ENCODE measurements at places on chromosomes 3 and 15.

GRCh38 chr15:50168783-50169411, 13.1 kb upstream of the SLC27A2 start:
- peak; percentile 26 for DNase-seq

DNA sequence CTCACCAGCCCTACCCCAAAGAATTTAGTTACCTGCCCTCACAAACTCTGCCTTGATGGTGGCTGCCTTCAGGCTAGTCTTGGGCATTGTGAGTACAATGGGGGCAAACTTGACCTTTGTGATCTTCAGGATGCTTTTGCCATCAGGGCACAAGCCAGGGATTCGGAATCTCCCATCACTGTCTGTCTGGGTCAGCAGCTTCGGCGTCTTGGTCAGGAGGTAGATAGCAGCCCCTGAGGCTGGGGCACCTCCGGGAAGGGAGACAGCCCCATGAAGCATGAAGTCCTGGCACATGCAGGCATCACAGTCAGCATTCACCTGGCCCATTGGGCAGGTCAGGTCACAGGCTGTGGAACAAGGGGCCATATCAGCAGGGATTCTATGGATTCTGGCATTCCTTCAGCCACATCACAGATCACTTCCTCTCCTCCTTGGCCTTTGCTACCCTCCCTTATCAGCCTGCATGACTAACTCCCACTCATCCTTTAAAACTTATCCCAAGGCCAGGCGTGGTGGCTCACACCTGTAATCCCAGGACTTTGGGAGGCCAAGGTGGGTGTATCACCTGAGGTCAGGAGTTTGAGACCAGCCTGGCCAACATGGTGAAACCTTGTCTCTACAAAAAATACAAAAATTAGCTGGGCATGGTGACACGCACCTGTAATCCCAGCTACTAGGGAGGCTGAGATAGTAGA, 6.9 kb downstream of the CILP start:
- DNase-seq = no peak

DNA sequence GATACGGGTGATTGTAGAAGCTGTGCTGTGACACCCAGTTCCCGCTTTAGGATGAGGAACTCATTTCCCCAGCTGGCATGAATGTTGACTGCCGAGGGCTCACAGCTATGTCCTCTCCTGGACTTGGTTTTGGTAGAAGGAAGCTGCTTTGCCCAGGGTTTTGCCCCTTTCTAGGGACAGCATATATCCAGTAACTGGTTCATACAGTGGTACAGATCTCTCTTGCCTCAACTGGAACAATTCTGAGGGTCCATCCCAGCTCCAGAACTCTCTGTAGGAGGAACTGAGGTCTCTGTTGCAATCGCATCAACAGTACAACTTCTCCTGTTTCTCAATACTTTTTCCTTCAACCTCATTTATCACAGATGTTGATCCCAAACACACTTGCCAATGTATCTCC, 54.5 kb upstream of the FNDC3B start:
- DNase-seq = no peak

- DNase-seq = no peak
These were observed 53.9 kb upstream of the PCSK6 start for GRCh38 chr15:101543431-101543830.

DNA sequence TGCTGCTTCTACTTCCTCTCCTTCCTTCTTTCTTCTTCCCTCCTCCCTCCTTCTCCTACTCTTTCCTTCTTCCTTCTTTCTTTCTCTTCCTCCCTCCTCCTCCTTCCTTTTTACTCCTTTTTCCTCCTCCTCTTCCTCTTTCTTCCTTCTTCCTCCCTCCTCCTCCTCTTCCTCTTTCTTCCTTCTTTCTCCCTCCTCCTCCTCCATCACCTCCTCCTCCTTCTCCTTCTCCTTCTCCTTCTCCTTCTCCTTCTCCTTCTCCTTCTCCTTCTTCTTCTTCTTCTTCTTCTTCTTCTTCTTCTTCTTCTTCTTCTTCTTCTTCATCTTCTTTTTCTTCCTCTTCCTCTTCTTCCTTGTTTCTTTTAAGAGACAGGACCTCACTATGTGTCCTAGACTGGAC, 224.0 kb downstream of the NR2F2 start:
- DNase-seq = no peak

- DNase-seq = no peak
These were observed 338.8 kb upstream of the DNAJC19 start for GRCh38 chr3:181328346-181328745.

DNA sequence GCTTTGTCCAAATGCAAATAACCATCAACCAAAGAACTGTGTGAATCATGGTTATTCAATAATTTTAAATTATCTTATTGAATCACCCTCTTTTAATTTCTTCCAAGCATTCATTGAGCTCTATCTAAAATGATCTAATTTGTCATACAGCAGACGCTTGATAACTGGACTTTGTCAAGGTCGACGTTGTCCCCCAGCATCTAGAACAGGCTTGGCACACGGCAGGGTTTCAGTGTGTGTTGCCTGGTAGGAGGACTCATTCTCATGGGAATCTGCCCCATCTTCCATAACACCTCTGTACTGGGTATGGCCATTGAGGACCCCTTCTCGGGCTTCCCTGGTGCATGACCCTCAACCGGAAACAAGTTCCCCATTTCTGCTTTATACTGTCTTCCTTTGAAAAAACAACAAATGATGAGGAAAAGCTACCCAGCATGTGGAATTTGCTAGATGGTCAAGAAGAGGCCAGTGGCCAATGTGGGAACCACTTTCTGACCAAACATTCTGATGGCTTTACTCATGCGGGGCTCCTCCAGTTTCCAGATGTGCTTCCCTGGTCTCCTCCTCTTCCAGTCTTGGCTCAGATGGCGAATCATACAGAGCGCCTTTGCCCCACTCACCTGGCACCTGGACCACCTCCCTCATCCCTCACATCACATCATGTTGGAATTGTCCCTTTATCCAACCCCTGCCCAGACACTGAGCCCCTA, 41.7 kb upstream of the SEC22A start:
- DNase-seq = no peak

DNA sequence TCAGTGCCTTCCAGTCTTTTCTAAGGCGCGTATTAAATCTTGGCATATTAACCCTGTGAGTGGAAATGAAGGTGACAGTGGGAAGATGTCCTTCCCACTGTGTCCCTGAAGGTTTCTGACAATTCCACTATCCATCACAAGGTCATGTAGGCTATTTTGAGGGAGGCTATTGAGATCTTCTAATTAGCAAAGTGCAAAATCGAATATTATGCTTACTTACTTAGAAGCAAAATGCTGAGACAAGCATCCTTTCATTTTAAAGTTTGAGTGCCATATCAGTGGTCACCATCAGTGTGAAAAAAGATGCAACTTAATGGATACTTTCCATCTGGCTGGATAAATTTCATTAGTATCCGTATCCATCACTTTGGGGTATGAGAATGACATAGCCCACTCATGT, 77.6 kb downstream of the COL6A5 start:
- DNase-seq = no peak

GRCh38 chr3:165742351-165742750, 94.9 kb downstream of the BCHE start:
- no peak for DNase-seq

GRCh38 chr3:156109989-156110388, 10.4 kb upstream of the KCNAB1 start:
- no peak for DNase-seq

DNA sequence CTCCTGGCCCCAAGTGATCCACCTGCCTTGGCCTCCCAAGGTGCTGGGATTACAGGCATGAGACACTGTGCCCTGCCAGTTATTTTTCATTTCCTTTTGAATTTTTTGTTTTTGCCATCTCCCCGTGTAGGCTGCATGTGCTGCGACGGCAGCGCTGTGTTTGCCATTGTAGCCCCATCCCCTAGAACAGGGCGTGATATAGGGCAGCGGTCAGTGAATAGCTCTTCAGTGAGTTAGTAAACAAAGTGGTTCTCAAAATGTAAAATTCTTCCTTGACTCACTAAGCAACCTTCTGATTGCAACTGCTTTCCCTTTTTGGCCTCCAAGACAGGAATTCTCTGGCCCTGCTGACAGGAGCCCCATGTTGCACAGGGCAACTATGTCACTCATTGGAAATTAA, 138.1 kb upstream of the CTDSPL start:
- no peak for DNase-seq

- no peak for DNase-seq
These were observed 24.7 kb downstream of the CIP2A start for GRCh38 chr3:108564564-108564963.

GRCh38 chr3:187976365-187976900, 177.5 kb upstream of the LPP start:
- DNase-seq = no peak

DNA sequence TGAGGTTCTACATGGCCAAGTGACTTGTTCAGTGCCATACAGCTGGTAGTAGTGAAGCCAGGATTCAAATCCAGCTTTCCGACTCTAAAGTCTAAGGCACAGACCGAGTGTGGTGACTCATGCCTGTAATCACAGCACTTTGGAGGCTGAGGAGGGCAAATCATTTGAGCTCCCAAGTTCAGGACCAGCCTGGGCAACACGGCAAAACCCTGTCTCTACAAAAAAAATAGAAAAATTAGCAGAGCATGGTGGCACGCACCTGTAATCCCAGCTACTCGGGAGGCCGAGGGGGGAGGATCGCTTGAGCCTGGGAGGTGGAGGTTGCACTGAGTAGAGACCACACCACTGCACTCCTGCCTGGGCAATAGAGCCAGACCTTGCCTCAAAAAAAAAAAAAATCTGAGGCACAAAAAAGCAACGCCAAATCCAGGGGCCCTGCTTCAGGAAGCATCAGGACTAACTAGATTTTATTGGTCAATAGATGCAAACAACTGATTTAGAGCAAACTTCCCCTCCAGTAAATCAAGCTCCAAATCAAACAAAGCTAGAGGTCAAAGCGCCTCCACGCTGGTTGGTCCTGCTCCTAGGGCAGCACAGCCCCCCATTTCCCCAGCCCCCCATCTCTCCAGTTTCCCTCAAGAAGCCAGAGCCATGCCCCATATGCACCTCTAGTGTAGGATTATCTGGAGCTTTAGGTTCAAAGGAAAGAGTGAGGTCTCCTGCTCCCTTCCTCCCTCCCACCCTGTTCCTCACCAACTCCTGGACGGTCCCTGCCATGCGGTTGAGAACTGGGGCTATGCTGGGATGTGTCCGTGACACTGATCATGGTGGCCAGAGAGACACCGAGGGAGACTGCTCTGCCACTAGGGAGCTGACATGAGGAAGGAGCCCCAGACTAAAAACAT, 2.9 kb upstream of the TNK2 start:
- no peak for DNase-seq

- DNase-seq = no peak
These were observed 95.0 kb downstream of the ADCY5 start for GRCh38 chr3:123353850-123354233.

- DNase-seq = peak; percentile 26
These were observed 50.9 kb downstream of the MYL3 start for GRCh38 chr3:46812237-46812791.

- DNase-seq = no peak
These were observed 78.8 kb upstream of the SETMAR start for GRCh38 chr3:4224331-4224730.

DNA sequence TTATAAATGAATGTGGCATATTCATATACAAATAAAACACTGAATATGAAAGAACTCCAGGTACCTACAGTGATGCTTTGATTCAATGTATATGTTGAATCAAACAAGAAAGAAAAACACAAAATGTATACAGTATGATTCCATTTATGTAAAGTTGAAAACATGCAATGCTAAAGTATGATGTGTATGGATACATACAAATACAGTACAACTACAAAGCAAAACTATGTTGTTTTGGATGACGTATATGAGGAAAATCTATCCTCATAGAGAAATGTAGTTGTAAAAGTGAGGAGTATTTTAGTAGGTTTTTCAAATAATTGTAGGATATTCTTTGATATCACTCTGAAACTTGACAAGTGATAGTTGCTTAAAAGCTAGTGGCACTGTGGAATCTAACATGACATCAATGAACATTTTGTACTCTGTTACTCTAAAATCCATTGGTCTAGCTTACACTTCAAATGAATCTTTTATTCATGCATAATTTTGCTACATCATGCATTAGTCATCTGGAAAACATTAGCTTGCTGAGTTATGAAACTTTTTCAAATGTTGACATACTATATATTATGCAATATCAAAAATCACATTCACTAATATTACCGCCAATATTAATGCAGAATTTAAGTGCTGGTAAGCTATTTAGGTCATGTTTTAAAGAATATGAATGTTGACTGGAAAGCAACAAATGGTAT, 278.1 kb upstream of the CHRNA7 start:
- DNase-seq = no peak

GRCh38 chr3:87694678-87695077, 364.1 kb downstream of the CGGBP1 start:
- DNase-seq = no peak

- peak; percentile 57 for DNase-seq
These were observed 223.6 kb upstream of the CTNNB1 start for GRCh38 chr3:40975711-40976121.

DNA sequence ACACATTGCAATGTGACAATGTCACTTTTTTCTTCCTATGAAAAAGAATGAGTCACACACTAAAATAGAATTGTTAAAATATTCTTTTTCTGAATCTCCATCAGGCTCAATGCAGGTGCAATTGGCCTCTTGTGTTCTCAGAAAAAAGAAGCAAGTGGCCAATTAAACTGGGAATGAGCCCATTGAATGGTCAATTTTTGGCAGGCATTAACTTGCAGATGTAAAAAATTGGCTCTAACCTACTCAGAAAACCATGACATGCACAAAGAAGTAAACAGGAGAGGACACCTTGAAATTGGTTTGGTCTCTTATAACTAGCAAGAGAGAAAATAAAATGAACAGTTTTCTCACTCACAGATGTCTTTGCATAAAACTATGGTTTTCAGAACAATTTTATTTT, 820.8 kb downstream of the TBL1XR1 start:
- DNase-seq = no peak

DNA sequence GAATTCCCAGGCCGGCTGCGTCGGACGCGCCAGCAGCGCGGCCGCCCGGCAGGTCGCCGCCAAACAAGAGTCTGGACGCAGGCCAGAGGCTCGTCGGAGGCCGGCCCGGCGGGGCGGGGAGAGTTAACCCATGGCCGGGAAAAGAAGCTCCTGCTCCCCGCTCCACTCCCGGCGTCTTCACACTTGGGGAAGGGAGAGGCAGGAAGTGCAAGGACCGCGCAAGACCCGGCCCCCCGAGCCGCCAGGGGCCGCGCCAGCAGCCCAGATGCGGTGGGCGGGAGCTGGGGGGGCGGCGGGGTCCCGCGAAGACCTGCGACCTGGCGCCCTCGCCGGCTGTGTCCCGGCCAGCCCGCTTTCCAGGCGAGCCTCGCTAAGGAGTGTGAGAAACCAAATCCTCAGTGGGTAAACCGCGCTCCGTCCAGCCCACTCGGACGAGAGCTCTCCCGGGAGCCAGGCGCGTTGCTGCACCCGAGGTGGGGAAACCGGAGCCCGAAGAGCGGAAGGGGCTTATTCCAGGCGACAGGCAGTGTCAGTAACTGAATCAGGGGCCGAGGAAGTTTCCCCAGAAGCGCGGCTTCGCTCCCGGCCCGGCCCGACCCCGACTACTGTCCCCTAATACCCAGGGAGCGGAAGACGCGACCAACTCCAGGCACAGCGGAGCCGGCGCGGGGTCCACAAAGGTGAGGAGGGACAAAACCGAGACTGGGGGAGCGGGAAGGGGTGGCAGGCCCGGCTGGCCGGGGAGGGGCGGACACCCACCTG, 721 bp downstream of the ADAMTS7 start:
- peak; percentile 47 for DNase-seq

Measured in SJCRH30 (cell line).